CD14-positive monocyte (primary cell): ENCODE measurements at places on chromosomes 5 and 9.

DNA sequence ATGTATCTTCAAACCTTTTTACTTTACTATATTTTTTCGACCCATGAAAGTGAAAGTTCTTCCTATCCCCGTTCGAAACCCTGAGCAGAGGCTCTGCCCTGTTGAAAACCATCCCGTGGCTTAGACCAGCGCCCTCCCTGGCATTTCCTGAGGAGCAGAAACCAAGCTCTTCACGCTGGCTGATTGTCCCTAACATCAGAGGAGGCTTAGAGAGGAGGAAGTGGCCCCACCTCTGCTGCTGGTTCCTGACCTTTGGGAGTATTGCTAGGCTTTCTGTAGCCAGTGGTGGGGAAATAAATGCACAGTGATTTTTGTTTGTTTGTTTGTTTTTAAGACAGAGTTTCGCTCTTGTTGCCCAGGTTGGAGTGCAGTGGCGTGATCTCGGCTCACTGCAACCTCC, 4.2 kb upstream of the PTGES start:
- peak; percentile 84 for DNase-seq

- DNase-seq = no peak
These were observed 24.0 kb downstream of the STARD4 start for GRCh38 chr5:111488353-111488752.

DNA sequence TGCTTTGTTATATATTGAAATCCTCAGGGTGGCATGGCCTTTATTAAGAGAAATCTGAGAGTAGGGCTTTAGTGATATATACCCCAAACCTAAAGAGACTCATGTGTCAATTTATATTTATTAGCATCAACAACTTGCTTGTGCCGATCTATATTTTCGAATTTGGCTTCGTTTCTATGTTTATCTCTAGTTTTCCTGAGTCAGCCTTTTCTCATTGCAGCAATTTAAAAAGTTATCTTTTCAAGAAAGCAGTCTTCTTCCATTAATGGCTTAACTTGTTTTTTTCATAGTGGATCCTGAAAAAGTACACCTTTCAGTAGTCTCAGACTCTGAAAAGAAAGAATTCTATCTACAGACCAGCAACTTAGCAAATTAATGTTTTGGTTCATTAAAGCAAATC, 99.9 kb upstream of the KCNN2 start:
- DNase-seq = no peak

- DNase-seq = no peak
These were observed 69.6 kb upstream of the PRRC1 start for GRCh38 chr5:127447827-127448226.

GRCh38 chr5:62082370-62082801, 223.6 kb upstream of the KIF2A start:
- DNase-seq = no peak

- DNase-seq = no peak
These were observed 182.2 kb downstream of the TRIO start for GRCh38 chr5:14325369-14325768.

GRCh38 chr9:113985968-113986585, 92.0 kb downstream of the AMBP start:
- no peak for DNase-seq

DNA sequence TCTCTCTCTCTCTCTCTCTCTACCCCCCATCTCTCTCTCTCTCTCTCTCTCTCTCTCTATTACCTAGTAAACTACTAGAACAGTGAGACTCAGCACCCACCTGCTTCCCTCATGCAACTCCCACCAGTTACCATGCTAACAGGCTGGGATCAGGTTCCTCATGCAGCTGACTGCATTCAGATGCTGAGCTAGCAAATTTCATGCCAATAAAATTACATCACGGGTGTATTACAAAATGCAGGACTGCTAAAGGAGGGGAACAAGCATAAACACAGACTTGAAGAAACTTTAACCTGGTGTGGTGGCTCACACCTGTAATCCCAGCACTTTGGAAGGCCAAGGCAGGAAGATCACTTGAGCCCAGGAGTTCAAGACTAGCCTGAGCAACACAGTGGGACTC, 76.0 kb downstream of the CEMIP2 start:
- DNase-seq = peak; percentile 72

DNA sequence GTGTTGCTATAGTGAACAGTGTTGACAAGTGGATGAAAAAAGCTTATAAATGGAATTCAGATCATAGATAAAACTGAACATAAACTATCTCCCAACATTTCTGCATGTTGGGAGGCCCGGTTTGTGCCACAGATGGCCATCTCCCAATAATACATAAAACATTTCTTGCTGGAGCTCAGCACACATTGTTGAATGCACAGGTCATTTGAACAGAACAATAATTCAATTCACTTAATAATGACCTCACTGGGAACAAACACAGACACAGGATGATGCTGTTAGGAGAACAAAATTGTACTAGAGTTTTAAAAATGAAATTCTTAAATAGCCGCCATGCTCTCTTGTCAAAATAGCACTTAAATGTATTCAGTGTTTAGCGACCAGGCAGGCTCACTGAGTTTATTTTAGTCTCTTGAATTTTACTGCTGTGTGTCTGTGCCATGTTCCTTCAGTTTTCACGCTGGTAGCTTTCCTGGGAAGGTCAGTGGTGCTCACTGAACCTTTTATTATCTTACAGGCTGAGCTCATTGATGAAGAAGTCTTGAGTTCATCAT, 85.0 kb upstream of the SSBP2 start:
- DNase-seq = no peak

DNA sequence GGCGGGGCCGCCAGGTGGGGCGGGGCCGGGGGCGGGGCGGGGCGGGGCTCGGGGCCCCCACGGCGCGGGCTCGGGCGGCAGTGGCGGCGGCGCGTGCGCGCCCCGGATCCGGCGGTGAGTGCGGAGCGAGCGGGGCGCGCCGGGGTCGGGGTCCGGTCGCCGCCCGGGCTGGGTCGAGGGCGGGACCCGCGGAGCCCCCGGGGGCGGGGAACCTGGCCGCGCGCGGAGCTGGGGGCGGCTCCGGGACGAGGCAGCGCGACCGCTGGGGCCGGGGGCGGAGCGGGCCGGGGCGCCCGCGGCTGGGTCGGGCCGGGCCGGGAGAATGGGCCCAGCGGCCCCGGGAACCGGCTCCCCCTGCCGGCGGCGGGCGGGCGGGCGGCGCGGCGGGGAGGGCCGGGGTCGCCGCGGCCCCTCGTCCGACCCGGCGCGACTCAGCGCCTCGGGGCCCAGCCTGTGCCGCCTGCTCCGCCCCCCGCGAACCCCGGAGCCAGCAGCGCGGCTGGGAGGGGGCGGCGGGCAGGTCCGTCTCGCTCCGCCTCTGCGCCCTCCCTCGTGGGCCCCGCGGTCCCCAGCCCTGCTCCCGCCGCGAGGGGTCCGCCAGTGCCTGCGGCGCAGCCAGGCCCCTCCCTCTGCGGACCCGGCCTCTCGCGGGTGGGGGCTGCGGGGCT, 3.1 kb downstream of the EGFL7 start:
- no peak for DNase-seq

- DNase-seq = no peak
These were observed 6.1 kb downstream of the BASP1 start for GRCh38 chr5:17223367-17224185.

GRCh38 chr5:57779383-57780223, 297.0 kb upstream of the ACTBL2 start:
- peak; percentile 8 for DNase-seq

DNA sequence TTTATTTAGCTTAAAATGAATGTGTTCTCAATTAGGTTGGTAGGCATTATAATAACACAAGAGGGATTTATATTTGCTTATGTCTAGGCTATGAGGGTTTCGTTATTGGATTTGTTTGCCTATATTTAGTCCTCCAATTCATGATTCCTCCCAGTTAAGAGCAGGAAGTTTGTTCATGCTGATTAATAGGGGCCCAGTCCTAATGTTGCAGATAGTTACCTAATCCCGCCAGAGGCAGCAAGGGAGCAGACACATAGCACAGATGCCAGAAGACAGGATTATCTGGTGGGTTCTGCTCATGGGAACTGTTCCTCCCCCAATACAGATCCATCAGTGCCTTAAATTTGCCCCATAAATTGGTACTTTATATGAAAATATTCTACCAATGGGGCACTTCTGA, 100.8 kb upstream of the TLE4 start:
- DNase-seq = no peak

DNA sequence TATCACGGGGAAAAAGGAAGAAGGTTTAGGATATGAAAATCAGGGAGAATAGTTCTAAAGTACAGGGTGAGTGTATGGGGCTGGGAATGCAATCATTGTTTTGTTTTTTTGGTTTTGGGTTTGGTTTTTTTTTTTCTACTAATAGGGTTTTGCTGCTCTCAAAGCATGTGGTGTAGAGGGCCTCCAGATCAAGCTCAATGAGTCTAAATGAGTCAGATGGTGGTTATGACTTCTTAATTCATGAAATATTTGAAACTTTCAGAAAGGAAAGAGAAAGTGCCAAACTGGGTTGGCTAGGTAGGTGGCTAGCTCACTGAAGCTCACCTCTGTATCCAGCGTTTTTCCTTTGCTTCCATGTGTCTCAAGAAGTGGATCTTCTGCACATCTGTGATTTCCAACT, 10.7 kb downstream of the OR1L8 start:
- DNase-seq = no peak

DNA sequence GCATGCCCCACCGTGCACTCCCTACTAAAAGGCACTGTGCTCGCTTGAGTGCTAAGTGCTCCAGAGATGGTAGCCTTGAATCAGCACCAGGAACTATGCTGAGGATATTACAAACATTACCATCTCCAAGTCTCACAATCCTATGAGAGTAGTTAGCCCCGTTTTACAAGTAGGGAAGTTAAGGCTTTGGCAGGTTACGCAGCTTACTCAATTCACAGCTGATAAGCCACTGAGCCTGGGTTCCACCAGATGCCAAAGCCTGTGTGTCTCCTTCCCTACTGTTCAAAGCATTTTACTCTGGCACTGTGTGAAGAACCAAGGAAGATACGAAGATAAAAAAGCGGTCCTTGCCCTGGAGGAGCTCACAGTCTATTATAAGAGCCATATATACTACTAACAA, 216.2 kb downstream of the EBF1 start:
- no peak for DNase-seq

DNA sequence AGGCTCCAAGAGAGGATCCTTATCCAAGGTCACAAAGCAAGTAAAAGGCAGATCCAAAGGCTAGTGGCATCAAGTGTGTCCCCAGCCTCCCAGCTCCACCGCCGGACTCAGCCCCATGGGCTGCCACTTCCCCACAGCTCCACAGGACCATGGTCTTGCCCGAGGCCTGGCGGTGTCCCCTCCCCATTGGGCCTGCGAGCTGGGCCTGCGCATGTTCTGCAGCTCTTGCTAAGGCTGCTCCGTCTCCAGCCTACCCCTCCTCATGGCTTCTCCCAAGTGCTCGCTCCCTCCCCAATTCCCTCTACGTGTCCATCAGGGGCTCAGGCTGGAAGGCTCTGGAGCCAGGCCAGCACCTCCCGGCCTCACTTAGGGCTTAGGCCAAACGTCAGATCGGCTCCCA, 29.4 kb downstream of the DBH start:
- no peak for DNase-seq
